MCF 10A (cell line): ENCODE measurements at places on chromosomes 12 and 14. TPM values are rescaled to one million over a fixed set of nuclear protein-coding genes. Genes with fewer than 3 reads are reported as not detected.

Gene SERPINA10
- total RNA-seq = not detected in 2 replicates

Gene GUCY2C
- total RNA-seq = not detected in 2 replicates

Gene SRP54
- 77.4 and 108 TPM in 2 replicates for total RNA-seq

Gene SLC38A2
- 817 and 1,070 TPM in 2 replicates for total RNA-seq

Gene PTPRB
- 0.69 and 0.82 TPM in 2 replicates for total RNA-seq

Gene PTPRQ
- total RNA-seq = not detected in 2 replicates

Gene CLECL1
- not detected in 2 replicates for total RNA-seq

Gene DACT1
- not detected in 2 replicates for total RNA-seq

Gene FAR2
- total RNA-seq = 1.7 TPM in 2 replicates

Gene ANO2
- not detected in 2 replicates for total RNA-seq

Gene SBNO1
- 30.3 and 32.4 TPM in 2 replicates for total RNA-seq

Gene PARPBP
- total RNA-seq = 11.9 and 15.1 TPM in 2 replicates

Gene OR4E2
- total RNA-seq = not detected in 2 replicates
